ENCODE measurements at places on chromosomes 5 and 9. TPM values are rescaled to one million over a fixed set of nuclear protein-coding genes. Genes with fewer than 3 reads are reported as not detected.

The GMCL2 gene
- total RNA-seq = not detected

The TNC gene
- total RNA-seq = 48.6 TPM

The TEX48 gene
- total RNA-seq = not detected

The FRMD3 gene
- 3.9 TPM for total RNA-seq

The OTULINL gene
- total RNA-seq = not detected

The NTNG2 gene
- total RNA-seq = 1.6 TPM

The PNPLA7 gene
- total RNA-seq = 1.3 TPM

The ADAMTS2 gene
- 36.5 TPM for total RNA-seq

The CCL27 gene
- total RNA-seq = not detected

The AJM1 gene
- total RNA-seq = 1.1 TPM

The PCDHB14 gene
- 1.1 TPM for total RNA-seq

The C7 gene
- total RNA-seq = 15.2 TPM

The KCNN2 gene
- total RNA-seq = 0.25 TPM

The CAMK4 gene
- total RNA-seq = 0.37 TPM

The PDZD2 gene
- total RNA-seq = 0.19 TPM

The ZNF454 gene
- 1.1 TPM for total RNA-seq

The SPATA9 gene
- total RNA-seq = not detected

The OR1Q1 gene
- total RNA-seq = 0.26 TPM

The PFN3 gene
- not detected for total RNA-seq

The PRR16 gene
- total RNA-seq = 3.7 TPM

The C5orf52 gene
- total RNA-seq = not detected

The NMUR2 gene
- total RNA-seq = not detected

The EDIL3 gene
- 512 TPM for total RNA-seq

The CARTPT gene
- not detected for total RNA-seq

The CD180 gene
- total RNA-seq = not detected

The PDE6A gene
- total RNA-seq = not detected

The CSF1R gene
- total RNA-seq = not detected
